ENCODE measurements at places on chromosomes 13 and 19.

DNA sequence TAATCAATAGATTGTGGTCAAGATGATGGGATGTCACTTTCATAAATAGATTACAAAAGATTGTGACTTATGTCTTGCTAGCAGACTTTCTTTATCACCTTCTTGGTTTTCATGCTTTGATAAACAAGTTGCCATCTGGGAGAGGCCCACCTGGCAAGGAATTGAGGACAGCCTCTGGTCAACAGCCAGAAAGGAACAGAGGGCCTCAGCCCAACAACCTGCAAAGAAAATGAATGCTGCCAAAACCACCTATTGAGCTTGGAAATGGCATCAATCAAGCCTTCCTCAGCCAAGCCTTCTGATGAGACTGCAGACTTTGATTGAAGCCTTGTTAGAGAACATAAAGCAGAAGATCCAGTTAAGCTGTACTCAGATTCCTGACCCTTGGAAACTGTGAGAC is 288.6 kb downstream of the SPRY2 start:
- DNase-seq = no peak

DNA sequence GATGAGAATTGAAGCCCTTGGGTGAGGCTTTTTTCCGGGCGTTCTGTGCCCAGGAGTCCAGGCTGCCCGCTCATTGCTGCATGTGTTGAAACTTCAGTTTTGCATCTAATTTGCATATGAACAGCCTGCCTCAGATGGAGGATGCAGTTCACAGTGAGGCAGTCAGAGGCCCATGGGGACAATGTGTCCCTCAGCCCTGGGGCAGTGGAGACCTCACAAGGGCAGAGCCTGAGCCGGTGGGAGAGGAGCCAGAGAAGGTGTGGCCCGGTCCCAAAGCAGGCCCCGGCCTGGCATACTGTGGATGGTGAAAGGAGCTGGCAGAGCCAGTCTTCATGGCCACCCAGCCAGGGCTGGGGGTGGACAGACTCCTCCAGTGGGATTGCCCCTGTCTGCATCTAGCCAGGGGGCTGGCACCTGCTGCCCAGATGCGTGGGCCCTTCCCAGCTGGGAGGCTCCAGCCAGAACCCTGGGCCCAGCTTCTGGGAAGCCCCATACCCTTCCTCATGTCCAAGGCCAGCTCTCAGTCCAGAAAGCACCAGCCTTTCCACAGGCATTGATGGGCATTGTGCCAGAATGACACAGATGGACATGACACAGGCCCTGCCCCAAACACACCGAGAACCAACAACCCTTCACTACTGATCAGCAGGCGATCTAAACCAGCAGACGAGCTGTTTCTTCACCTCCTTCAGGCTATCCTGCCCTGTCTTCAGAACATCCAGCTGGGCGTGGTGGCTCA is 32.9 kb upstream of the KCTD15 start:
- DNase-seq = no peak

- no peak for DNase-seq
Measured at GRCh38 chr13:107065036-107065435, 497.1 kb upstream of the ARGLU1 start.

DNA sequence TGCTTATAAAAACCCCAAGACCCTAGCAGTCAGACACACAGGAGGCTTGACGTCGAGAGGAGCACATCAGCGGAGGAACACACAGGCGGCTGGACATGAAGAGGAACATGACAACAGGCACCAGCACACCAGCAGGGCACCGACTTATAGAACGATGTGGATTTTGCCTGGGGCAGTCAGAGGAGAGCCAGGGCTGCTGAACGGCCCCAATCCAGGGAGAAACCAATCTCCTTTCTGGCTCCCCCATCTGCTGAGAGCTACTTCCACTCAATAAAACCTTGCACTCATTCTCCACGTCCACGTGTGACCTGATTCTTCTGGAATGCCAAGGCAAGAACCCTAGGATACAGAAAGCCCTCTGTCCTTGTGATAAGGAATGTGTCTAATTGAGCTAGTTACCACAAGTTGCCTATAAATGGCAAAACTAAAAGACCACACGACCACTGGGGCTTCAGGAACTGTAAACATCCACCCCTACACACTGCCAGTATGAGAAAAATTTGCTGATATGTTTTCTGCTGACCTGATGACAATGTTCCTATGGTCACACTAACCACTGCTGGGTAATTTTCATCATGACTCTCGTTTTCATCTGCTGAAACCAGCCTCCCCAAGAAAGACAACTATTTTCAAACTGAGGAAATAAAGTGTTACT is 35.8 kb upstream of the CEACAM21 start:
- DNase-seq = no peak

DNA sequence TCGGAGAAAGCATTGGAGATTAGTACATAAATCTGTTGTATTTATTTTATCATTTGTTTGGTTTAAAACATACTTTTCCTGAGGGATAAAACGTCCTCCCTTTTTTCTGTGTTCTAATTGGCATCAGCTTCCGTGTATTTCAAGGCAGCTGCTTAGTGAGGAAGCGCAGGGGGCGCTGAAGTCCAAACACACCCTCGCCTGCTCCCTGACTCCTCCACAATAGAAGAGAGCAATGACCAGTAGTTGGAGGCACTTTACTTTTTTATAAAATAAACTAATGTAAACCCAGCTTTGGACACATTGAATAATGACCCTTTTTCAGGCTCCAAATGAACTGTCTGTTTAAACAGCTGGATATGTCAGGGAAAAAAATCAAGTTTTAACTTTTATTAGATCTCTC is 79.9 kb downstream of the RNASEH2B start:
- DNase-seq = no peak

DNA sequence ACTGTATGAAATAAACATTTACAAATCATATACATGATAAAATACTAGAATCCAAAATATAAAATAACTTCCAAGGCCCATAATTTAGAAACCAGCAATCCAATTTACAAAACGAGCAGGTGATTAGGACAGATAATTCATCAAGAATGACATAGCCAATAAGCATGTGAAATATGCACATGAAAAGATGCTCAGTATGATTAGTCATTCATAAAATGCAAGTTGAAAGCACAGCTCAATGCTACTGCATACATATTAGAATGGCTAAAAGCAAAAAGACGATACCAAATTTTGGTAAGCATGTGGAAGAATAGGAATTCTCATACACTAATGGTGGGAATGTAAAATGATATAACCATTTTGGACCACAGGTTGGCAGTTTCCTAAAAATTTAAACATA is 837.2 kb upstream of the MIR17HG start:
- no peak for DNase-seq

All from HFF-Myc (cell line).